ENCODE measurements at places on chromosomes 2 and 18. TPM values are rescaled to one million over a fixed set of nuclear protein-coding genes. Genes with fewer than 3 reads are reported as not detected.

GRCh38 chr18:78323453-78324197 lies 656.0 kb upstream of the SALL3 start:
- no peak for DNase-seq
- H3K36me3 ChIP-seq, result no peaks in the 10 kb centered on the region
- H3K27ac ChIP-seq, result no peak overlapping the region
- no peak overlapping the region for H3K4me3 ChIP-seq

- peak overlapping the region; percentile 75 for H3K27ac ChIP-seq
- peaks cover 15% of the 10 kb centered on the region for H3K4me1 ChIP-seq
- DNase-seq, result peak; percentile 59
Observed at GRCh38 chr2:84458551-84459017, 496 bp downstream of the SUCLG1 start.

GRCh38 chr2:85110991-85111560 lies 22.1 kb upstream of the TCF7L1 start:
- H3K27ac ChIP-seq, result no peak overlapping the region
- H3K4me1 ChIP-seq, result peaks cover 26% of the 10 kb centered on the region
- no peaks in the 10 kb centered on the region for H3K36me3 ChIP-seq
- no peaks in the 10 kb centered on the region for H3K27me3 ChIP-seq

Gene PLA2R1
- 14.9 TPM for total RNA-seq

Gene CYBRD1
- 248 TPM for total RNA-seq
